ENCODE measurements at places on chromosomes 13 and 19.

- no peak overlapping the region for H3K4me3 ChIP-seq
- peaks cover 4% of the 10 kb centered on the region for H3K36me3 ChIP-seq
- peaks cover 4% of the 10 kb centered on the region for H3K4me1 ChIP-seq
- no peak overlapping the region for H3K27ac ChIP-seq
These were observed 35.4 kb downstream of the GSX1 start for GRCh38 chr13:27827646-27828045.

- H3K27me3 ChIP-seq: no peaks in the 10 kb centered on the region
- peaks cover 14% of the 10 kb centered on the region for H3K4me1 ChIP-seq
- peaks cover 2% of the 10 kb centered on the region for H3K36me3 ChIP-seq
- DNase-seq: peak; percentile 17
These were observed 717 bp downstream of the SPRYD7 start for GRCh38 chr13:49935171-49936074.

- peak overlapping the region; percentile 86 for H3K27ac ChIP-seq
- DNase-seq: no peak
- peak overlapping the region; percentile 36 for H3K4me3 ChIP-seq
- no peaks in the 10 kb centered on the region for H3K36me3 ChIP-seq
- no peaks in the 10 kb centered on the region for H3K27me3 ChIP-seq
- H3K4me1 ChIP-seq: peaks cover 53% of the 10 kb centered on the region
These were observed 65.7 kb downstream of the KLF12 start for GRCh38 chr13:74068471-74068870.

DNA sequence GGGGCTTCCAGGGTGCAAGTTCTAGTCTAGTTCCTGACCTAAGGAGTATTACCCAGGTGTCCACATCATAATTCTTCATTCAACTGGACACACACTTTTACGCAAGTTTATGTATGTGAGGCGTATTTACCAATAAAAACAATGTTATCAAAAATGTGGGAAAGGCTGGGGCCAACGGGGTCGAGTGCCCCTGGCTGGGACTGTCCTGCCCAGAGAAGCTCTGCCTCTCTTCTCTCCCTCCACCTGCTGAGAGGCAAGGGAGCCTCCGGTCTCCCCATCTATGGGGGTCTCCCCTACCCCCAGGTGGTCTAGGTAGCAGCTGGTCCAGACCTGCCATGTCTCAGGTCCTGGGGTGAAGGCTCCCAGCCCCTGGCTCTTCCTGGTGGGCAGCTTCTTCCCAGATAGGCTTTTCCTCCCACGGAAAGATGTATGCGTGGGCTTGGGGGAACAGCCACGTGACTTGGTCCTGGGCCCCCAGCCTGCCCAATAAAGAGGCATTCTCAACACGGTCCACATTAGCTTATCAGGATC is 132.4 kb downstream of the USP12 start:
- peaks cover 3% of the 10 kb centered on the region for H3K4me1 ChIP-seq
- H3K27me3 ChIP-seq: peaks cover 65% of the 10 kb centered on the region
- no peak overlapping the region for H3K4me3 ChIP-seq
- H3K27ac ChIP-seq: peak overlapping the region; percentile 27
- no peak for DNase-seq

- H3K4me3 ChIP-seq: peak within 1 kb of the TSS; percentile 89
- peaks cover 18% of the 10 kb centered on the region for H3K27me3 ChIP-seq
- DNase-seq: no peak
- peaks cover 8% of the 10 kb centered on the region for H3K4me1 ChIP-seq
- H3K36me3 ChIP-seq: peaks cover 6% of the 10 kb centered on the region
- H3K27ac ChIP-seq: no peak within 1 kb of the TSS
These were observed at the start of gene CERS1 for GRCh38 chr19:18895824-18896341. Gene CERS1, minus strand, starts transcription at chr19:18896158. Its CDS starts 86 bp downstream, at chr19:18896072.

DNA sequence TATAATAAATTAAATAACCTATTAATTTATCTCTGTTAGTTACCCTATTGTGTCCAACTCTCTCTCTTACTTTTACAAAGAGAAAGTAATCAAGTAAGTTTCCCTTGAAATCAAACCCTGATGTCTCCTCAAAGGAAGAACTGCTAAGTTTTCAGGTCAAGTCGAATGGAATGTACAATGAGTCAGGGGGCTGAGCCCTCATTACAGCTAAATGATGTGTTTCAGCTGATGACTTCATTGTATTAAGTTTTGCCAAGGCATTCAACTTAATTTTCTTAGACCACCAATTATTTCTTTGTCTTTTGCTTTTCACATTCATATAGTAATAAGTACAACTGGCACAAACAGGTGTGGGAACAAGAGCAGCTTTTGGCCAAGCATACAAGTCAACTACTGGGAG is 54.7 kb upstream of the DCT start:
- no peak overlapping the region for H3K27ac ChIP-seq
- no peaks in the 10 kb centered on the region for H3K36me3 ChIP-seq
- no peak for DNase-seq
- peaks cover 14% of the 10 kb centered on the region for H3K27me3 ChIP-seq
- no peak overlapping the region for H3K4me3 ChIP-seq

GRCh38 chr19:46173886-46174480 is 25.9 kb downstream of the IGFL2 start:
- peaks cover 3% of the 10 kb centered on the region for H3K36me3 ChIP-seq
- no peak overlapping the region for H3K27ac ChIP-seq
- H3K4me3 ChIP-seq: no peak overlapping the region
- DNase-seq: no peak

GRCh38 chr13:107864543-107865317 is 350.6 kb downstream of the LIG4 start:
- H3K4me3 ChIP-seq: no peak overlapping the region
- H3K27ac ChIP-seq: no peak overlapping the region
- DNase-seq: no peak
- H3K4me1 ChIP-seq: no peaks in the 10 kb centered on the region
- peaks cover 26% of the 10 kb centered on the region for H3K27me3 ChIP-seq

DNA sequence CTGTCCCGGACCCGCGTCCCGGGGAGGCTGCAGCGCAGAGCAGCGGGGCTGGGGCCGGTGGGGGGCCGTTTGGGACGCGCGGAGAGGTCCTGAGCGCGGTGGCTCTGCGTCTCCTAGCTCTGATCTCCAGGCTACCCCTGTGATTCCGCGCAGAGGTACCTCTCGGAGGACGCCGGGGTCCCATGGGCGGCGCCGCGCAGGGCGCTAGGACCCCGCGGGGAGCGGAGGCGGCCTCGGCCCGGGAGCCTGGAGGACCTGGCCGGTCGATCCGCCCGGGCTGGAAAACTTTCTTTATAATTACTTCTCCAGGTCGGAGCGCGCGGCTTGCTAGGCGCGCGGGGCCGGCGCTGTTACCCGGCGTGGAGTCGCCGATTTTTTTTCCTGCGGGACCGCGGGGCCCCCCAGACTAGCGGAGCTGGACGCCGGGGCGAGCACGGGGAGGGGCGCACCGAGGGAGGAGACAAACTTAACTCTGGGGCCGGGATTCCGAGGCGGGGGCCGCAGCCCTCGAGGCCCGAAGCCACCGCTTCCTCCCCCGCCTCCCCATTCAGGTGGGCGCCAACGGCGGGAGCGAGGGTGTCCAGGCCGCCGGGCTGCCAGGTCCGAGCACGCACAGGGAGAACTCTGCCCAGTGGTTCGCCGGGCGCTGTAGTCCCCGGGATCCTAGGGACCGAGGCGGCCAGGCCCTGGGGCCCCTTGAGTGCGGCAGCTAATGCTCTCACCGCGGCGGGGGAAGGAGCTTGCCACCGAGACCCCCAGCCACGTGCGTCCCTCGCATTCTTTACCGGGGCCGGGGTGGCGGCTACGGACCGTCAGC is 848 bp upstream of the CEBPA start:
- no peaks in the 10 kb centered on the region for H3K36me3 ChIP-seq
- H3K27ac ChIP-seq: no peak overlapping the region
- peak overlapping the region; percentile 86 for H3K4me3 ChIP-seq
- H3K27me3 ChIP-seq: peaks cover 25% of the 10 kb centered on the region

DNA sequence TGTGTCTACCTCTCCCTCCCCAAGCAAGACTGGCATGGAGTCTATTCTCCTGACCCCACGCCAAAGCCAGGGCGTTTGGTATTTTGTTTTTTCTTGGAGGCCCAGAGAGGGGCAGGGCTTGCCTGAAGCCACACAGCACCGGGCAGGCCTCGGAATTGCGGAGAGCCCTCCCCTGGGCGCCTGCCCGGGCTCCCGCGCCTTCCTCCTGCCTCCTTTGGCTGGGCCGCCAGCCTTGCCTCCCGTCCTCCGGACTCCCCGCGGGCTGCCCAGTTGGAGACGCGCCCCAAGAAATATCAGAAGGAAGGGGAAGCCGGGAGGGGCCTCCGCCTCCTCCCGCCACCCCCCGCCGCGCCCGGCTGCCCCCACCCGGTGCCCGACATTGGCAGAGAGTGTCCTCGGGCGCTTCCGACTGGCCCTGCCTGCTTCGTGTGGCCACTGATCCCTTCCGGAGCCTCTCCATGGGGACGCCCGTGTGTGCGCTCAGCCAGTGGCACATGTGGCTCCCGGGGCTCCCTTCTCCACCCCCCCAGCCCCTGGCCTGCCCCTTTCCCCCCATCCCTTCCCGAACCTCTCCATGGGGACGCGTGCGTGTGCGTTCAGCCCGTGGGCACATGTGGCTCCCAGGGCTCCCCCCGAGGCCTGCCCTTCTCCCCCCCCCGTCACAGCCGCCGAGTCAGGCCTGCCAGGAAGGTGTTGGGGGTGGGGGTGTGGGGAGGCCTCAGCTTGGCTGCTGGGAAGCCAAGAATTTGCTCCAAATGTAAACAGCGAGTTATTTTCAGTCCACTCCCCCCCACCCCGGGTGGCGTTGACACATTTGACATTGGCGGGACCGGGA is 37.3 kb downstream of the NFIC start:
- no peak overlapping the region for H3K27ac ChIP-seq
- H3K4me3 ChIP-seq: no peak overlapping the region
- no peak for DNase-seq
- peaks cover 11% of the 10 kb centered on the region for H3K4me1 ChIP-seq
- no peaks in the 10 kb centered on the region for H3K27me3 ChIP-seq
- peaks cover 6% of the 10 kb centered on the region for H3K36me3 ChIP-seq

GRCh38 chr19:54309811-54310210 is 3.2 kb downstream of the LILRA5 start:
- H3K4me3 ChIP-seq: no peak overlapping the region
- DNase-seq: no peak

GRCh38 chr19:18426416-18426767 is 7.2 kb downstream of the SSBP4 start:
- H3K4me1 ChIP-seq: peaks cover 44% of the 10 kb centered on the region
- H3K36me3 ChIP-seq: no peaks in the 10 kb centered on the region
- H3K4me3 ChIP-seq: no peak overlapping the region
- no peak for DNase-seq

DNA sequence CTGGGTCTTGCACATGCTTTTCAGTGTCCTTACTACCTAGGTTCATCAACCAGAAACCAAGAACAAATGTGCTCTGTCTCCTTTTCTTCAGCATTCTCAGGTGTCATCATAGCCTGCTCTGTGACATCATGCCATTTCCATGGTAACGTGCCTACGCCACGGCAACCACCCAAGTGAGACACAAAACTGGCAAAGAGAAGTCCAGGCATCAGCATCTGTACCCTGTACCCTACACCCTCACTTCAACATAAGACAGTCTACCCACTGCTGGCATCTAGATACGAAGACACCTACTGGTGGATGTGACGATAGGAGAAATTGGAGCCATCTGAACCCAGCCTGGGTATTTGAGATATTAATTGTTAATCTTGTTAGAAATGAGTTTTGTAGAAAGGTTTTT is 13.3 kb downstream of the ZC3H4 start:
- DNase-seq: no peak
- no peaks in the 10 kb centered on the region for H3K27me3 ChIP-seq
- peaks cover 31% of the 10 kb centered on the region for H3K4me1 ChIP-seq
- no peak overlapping the region for H3K4me3 ChIP-seq
- peak overlapping the region; percentile 37 for H3K27ac ChIP-seq
- peaks cover 2% of the 10 kb centered on the region for H3K36me3 ChIP-seq

- H3K27ac ChIP-seq: peak overlapping the region; percentile 100
- DNase-seq: no peak
- peaks cover 55% of the 10 kb centered on the region for H3K4me1 ChIP-seq
- H3K27me3 ChIP-seq: no peaks in the 10 kb centered on the region
- H3K36me3 ChIP-seq: peaks cover 5% of the 10 kb centered on the region
- H3K4me3 ChIP-seq: peak overlapping the region; percentile 66
These were observed 56.7 kb upstream of the MED4 start for GRCh38 chr13:48151363-48152161.

DNA sequence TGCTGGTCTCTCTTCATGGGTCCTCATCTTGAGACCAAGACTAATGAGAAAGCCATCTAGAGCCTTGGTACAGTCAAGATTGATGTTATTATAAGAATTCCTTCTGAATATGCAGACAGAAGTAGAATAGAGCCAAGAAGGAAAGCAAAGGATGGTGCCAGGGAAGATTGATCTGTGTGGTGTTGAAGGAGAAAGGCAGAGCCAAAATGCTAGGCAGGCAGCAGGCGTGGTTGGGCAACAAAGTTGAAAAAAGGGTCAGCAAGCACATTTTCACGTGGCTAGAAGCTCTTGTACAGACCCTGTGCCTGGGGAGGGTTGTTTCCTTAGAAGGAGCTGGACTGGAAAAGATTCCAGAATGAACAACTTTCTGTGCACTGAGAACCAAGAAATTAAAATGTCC is 319.7 kb upstream of the ARGLU1 start:
- H3K4me1 ChIP-seq: no peaks in the 10 kb centered on the region
- H3K4me3 ChIP-seq: no peak overlapping the region
- no peak for DNase-seq
- peaks cover 17% of the 10 kb centered on the region for H3K27me3 ChIP-seq

DNA sequence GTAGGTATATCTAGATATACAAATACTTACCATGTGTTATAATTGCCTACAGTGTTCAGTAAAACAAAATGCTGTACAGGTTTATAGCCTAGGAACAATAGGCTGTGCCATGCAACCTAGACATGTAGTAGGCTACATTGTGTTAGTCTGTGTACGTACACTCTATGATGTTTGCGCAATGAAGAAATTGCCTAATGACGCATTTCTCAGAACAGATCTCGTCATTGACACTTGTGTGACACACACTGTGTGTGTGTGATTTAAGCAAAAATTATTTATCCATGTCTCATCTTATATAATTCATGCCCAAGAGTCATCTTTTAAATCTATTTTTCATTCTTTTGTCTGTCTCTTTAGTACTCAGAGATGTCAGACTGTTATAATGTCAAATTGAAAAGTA is 1888.8 kb upstream of the PCDH20 start:
- H3K4me1 ChIP-seq: no peaks in the 10 kb centered on the region
- H3K36me3 ChIP-seq: no peaks in the 10 kb centered on the region
- H3K27ac ChIP-seq: no peak overlapping the region

GRCh38 chr13:26230703-26231102 is 8.6 kb upstream of the RNF6 start:
- H3K36me3 ChIP-seq: no peaks in the 10 kb centered on the region

GRCh38 chr13:59623206-59623915 is 540.4 kb downstream of the DIAPH3 start:
- no peaks in the 10 kb centered on the region for H3K36me3 ChIP-seq
- H3K4me3 ChIP-seq: no peak overlapping the region
- no peak overlapping the region for H3K27ac ChIP-seq

DNA sequence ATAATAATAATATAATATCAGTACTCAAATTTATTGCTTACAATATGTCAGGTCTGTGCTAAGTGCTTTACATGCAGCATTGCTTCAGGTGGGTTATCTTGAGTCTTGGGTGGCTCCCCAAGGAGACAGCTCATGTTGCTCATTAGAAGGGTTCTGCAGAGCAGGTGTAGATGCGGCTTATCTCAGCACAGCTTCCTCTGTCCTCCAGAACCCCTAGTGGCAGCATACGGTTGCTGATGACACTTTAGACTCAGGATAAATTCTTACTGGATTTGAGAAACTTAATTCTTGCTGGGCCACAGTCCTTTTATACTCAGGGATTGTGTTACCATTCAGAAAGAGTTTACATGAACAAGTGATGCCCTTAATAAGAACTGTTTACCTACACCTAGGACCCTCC is 8.9 kb downstream of the COG3 start:
- no peak for DNase-seq
- H3K27ac ChIP-seq: no peak overlapping the region

GRCh38 chr19:6501740-6502648 is at the start of gene TUBB4A:
Gene TUBB4A, minus strand, starts transcription at chr19:6502309. Its CDS starts 97 bp downstream, at chr19:6502212.
- DNase-seq: no peak
- peak within 1 kb of the TSS; percentile 41 for H3K27ac ChIP-seq
- H3K4me3 ChIP-seq: peak within 1 kb of the TSS; percentile 90
- H3K36me3 ChIP-seq: no peaks in the 10 kb centered on the region
